8988T (cell line): ENCODE measurements at places on chromosomes 3 and 15.

GRCh38 chr3:7367968-7368367, 507.1 kb downstream of the GRM7 start:
- DNase-seq: no peak

GRCh38 chr3:126245811-126246727, 65.7 kb upstream of the ALDH1L1 start:
- no peak for DNase-seq

GRCh38 chr3:167867981-167868380, 132.5 kb downstream of the SERPINI1 start:
- no peak for DNase-seq

GRCh38 chr15:51526955-51527354, 95.6 kb downstream of the DMXL2 start:
- no peak for DNase-seq

GRCh38 chr3:20752416-20752815, 566.4 kb upstream of the SGO1 start:
- no peak for DNase-seq

DNA sequence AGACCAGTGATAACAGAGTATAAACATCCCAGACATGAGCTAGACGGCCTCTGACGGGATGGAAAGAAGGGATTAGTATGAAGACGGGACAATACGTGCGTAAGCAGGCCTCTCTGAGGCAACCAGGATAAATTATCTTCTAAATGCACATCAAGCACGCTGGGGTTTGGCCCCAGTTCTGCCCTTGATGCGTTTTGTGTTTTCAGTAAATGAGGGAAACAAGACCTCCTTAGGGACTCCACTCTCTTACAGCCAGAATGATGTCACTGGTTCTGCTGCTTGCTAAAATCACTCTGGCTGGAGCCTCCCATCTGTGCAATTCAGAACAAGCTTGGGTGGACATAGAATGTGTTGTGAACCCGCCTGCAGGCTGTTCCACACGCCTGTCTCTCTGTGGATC, 156.0 kb upstream of the MCTP2 start:
- DNase-seq: no peak

DNA sequence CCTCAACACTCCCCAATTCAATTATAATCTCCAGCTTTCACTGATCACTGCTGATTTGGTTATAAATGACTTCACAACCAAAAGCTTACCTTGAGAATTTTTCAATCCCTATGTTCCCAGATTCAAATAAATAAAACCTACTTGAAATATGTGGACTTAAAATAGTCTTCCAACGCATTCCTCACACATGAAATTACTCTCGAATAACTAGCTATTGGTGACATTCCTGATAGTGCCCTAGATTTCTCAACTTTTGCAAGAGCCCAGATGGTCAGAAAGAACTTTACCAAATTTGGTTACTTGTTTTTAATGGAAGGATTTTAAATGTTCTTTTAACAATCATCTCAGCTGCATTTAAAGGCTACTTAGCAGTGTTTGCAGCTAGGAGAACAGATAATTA, 605.5 kb downstream of the FHIT start:
- no peak for DNase-seq

DNA sequence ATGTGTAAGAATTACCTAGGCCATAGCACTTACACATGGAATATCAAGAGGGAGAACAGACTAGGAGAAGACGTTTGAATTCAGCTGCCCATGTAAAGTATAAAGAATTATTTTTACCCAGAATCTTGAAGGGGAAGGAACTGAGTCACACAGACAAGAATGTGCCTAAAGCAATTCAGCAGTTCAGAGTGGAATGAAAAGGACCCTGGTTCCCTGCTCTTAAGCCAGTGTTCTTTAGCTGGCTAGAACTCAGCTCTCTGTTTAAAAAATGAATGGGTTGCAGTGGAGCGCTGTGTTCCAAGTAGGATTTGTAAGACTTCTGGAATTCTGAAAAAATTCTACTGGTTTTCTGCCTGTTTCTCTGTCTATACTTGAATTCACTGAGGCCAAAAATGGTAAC, 440.2 kb downstream of the LPP start:
- DNase-seq: no peak

DNA sequence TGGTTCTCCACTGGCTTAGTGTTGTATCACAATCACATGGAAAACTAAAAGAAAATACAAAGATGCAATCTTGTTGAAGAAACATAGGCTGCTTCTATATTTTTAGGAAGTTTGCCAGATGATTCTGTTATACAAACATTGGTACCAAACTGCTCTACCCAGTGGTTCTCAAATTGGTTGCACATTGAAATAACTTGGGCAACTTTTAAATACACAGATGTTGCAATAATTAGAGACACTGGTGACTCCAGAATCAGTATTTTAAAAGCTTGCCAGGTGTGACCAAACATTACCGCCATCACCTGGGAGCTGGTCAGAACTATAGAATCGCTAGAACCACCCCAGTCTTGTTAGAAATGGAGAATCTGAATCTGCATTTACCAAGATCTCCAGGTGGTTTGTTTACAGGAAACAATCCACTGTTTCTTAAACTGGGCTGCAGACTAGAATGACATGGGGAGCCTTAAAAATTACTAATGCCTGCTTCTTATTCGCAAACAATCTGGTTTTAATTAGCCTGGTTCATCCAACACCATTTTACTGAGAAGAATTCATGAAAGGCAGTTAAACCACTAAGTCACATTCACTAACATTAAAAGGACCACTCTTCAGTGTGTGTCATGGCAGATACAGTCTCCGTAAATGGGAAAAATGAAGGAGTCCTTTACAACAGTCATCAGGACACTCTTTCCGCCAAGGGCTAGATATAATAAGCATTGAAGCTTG, 76.5 kb downstream of the ACAP2 start:
- no peak for DNase-seq

DNA sequence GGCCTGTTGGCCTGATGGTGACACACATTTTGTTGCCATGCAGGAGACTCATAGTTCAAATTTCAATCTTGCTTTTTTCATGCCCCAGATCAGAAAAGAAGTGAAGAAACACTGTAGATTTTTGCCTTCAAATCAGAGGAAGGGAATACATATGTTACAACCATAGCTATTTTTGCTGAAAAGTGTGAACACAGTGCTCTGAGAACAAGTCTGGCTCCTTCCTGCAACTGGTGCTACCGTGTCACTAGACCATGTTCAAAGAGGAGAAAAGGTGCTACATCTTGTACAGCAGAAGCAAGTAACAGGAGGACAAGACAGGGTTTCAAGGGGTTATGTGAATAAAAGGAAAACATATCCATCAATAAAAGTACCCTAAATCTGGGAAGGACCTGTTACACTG, 44.6 kb downstream of the CD47 start:
- no peak for DNase-seq

DNA sequence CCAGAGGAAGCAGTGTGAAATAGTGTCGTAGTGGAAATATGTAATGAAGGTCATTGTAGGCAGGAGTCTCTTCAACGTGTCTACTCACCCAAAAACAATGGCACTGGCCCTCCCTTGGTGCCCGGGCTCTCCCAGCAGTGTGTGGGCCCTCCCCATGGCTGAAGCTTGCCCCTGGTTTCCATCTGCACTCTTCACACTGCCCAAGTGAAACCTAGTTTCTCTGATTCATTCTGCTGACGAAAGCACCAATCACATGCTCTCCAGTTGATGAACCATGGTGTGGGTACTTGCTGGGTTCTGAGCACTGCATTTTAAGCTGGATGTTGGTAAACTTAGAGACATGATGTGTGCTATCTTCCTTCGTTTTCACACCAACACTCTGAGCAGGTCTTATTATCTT, 61.0 kb upstream of the AGBL1 start:
- DNase-seq: no peak

DNA sequence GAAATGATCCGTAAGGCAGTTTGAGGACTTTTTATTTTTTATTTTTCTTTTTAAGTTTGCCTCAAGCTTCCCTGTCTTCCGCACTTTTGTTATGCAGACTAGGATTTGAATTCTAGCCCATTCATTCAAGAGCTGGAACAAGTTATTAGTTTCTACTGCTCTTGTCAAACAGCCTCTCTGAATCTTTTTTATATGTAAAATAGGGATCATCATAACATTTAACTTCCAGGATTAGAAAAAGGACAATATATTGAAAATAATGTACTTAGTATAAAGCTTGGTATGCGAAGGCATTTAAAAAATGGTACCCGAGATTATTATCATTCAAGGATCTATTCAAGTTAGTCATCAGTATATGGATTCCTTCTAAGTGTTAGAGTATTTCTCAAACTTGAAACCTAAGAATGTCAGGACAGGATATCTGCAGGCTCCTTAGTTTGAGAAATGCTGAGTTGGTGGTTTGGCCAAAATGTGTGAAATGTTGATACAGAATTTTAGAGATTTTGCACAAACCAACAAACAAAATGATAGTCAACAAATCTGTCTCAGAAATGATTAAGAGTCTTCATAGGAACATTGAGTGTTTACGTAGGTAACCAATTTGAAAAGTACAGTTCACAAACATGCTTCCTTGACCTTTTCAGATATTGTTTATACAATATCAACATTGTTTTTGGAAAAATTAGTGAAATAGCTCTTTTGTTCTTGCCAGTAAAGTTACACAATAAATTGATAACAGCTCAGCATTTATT, 40.5 kb upstream of the IGSF10 start:
- no peak for DNase-seq

- no peak for DNase-seq
These were observed at the start of gene IL20RB for GRCh38 chr3:136957751-136958288. IL20RB (plus strand) TSS chr3:136957983; CDS start chr3:136958114, 131 bp downstream.

DNA sequence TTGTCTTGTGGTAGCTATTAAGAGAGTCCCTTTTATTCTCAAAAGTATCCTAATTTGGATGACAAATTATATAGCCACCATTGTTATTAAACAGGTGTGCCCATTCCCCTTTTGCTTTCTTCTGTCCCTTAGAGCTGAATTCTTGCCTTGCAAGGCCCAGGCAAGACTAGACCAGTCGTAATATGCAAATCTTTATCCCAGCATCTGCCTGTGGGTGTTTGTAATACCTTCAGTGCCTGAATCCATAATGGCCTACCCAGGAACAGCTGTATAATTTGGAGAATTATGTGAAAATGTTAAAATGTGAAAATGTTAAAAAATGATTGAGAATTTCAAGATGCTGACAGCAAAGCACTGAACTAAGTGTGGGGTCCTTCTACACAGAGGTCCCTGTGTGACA, 403.0 kb upstream of the RBMS3 start:
- DNase-seq: no peak

DNA sequence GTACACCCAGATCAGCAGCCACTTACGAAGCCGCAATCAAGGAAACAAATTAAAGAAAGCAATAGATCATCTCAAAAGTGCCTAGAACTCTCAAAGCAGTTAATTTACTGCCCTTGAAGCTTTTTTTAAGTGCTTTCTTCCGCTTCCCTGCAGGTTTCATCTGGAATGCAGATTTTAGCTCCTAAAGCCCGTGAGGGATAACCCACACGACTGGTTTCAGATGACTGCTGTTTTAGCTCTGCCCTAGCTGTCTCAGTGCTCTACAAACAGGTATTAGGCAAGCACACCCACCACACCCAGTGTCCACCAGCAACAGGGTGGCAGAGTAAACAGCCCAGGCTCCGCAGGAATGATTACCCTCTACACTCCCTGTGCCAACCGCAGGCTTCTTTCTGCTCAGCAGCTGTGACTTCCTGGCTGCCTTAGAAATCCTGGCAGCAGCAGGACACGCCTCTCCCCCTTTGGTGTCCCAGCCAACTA, 126.0 kb downstream of the FMN1 start:
- no peak for DNase-seq

DNA sequence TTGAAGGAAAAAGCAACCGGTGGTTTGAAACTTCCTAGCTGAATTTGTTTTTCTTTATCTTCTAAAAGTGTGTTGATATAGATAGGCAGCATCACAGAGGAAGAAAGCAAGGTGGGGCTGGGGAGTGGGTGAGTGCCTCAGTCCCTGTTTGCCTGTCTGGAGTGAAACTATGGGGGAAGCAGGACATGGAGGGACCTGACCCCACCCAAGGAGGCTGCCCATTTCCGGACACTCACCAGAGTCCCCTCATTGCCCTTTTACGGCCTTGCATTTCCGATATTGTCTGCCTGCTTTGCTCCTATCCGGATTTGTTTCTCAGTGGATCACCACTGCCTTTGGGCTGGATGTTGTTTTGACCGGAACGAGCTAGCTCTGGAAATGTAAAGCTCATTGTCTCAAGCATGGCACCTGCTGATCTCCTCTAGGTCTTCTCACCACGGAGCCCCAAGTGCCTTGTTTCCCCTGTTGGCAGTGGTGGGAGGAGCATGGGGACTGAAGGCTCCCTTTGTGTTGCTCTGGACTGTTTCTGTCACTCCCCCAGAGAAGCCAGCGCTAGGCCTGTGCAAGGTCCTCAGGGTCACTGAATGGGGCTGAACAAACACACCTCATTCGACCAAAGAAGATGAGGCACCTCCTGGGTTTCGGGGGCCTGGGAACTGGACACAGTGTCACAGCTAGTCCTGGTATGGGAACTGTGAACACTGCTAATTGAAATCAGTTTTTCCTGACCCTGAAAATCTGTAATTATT, 7.0 kb downstream of the CLDN11 start:
- no peak for DNase-seq

- no peak for DNase-seq
These were observed 38.1 kb upstream of the NMNAT3 start for GRCh38 chr3:139715743-139716360.

DNA sequence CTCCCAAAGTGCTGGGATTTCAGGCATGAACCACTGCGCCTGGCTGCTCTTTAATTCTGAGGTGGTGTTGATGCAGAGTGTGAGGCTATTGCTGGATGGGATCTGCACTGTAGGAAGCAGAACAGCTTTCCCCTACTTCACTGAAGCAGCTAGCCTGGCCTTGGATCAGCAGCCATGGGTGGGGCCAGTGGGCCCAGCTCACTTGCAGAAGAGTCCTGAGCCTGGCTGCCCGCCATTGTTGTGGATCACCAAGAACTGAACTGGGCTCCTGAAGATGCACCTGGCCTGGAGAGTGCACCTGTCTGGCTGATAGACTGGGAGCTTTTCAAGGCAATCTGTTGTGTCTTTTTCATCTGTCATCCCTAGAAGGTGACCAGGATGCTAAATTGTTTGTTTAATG, 11.9 kb downstream of the TLNRD1 start:
- DNase-seq: no peak
